ENCODE measurements at places on chromosomes 11 and 22.

- DNase-seq: no peak
These were observed 90.5 kb upstream of the ALX4 start for GRCh38 chr11:44400431-44400830.

DNA sequence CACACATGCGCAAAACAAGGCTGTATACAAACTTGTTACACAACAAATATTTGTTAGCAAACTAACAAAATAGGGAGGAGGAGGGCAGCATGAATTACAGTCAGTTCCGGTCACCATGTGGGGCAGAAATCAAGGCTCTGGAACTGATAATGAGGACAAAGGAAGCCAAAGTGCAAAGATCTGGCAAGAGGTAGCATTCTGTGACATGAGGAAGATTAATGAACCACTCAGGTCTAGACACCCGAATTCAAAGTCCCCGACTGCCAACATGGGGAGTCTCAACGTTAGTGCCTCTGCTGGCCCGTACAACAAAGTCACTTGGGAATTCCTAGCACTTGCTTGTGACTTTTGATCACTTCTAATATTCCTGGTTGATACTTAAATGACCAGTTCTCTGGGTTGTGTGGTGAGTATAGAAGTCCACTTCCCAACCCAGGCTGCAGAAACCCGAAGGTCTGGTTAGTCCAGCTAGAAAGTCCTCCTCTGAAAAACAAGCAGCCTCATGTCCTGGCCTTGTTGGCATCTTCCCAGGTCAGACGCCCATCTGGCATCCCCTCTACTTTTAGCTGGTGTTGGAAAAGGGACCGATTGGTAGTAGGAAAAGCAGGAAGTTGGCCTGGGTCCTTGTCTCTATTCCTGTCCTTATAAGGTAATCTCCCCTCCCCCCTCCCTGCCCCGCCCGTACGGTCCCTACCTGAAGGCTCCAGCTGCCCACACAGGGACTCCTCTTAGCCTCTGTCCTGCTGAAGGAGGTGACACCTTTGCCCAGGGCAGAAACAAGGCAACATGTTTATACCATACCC lies 1.6 kb downstream of the SUN2 start:
- DNase-seq: peak; percentile 52

DNA sequence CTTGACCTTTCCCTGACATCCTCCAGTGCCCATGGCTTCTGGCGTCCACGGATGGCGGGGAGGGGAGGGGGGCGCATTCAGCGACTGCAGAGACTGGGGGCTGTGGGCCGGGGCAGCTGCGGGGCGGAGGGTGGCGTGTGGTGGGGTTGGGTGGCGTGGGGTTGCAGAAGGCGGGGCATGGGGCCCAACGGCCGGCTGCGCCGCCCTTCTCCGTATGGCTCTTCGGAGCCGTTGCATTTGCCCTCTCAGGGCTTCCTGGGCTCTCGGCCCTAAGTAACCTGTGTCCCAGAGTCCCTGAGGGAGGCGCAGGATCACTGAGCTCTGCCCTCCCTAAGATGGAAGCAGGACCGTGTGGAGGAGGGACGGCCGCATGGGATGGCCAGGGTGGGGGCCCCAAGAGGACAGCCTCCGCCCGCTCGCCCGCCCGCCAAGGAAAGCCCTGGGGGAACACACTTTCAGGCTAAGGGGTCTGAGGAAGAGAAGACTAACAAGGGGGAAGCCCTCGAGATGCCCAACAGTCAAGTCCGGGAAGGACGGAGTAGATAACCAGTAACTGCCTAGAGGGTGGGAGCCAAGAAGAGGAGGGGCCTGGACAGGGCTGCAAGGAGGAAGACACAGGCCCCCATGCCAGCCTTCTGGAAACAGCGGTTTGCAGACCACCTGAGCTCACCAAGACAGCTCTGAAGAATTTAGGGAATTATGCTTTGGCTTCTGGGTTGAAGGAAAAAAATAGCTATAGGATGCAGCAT lies 9.2 kb upstream of the AIFM3 start:
- DNase-seq: no peak

DNA sequence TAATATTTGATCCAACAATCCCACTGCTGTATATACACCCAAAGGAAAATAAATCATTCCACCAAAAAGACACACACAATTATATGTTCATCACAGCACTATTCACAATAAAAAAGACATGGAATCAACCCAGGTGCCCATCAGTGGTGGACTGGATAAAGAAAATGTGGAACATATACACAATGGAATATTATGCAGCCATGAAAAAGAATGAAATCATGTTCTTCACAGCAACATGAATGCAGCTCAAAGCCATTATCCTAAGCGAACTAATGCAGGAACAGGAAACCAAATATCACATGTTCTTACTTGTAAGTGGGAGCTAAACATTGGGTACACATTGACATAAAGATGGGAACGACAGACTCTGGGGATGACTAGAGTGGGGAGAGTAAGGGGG lies 1.1 kb upstream of the OR2D3 start:
- DNase-seq: no peak

GRCh38 chr22:27454807-27455450 lies 346.6 kb downstream of the MN1 start:
- no peak for DNase-seq

GRCh38 chr11:11241284-11241683 lies 111.8 kb downstream of the CSNK2A3 start:
- no peak for DNase-seq

- no peak for DNase-seq
These were observed 241.8 kb downstream of the LARGE1 start for GRCh38 chr22:33678523-33678922.
